ENCODE measurements at places on chromosomes 2 and 18.

GRCh38 chr2:20217041-20217970 lies 7.6 kb downstream of the SDC1 start:
- no peaks in the 10 kb centered on the region for H3K36me3 ChIP-seq
- H3K4me1 ChIP-seq: no peaks in the 10 kb centered on the region
- no peak for DNase-seq
- H3K27me3 ChIP-seq: no peaks in the 10 kb centered on the region
- H3K27ac ChIP-seq: no peak overlapping the region

GRCh38 chr2:88866756-88867155 lies 175.3 kb downstream of the RPIA start:
- peaks cover 14% of the 10 kb centered on the region for H3K4me1 ChIP-seq
- H3K4me3 ChIP-seq: no peak overlapping the region
- H3K27ac ChIP-seq: peak overlapping the region; percentile 90
- no peaks in the 10 kb centered on the region for H3K27me3 ChIP-seq

- peaks cover 16% of the 10 kb centered on the region for H3K4me1 ChIP-seq
- no peak for DNase-seq
Measured at GRCh38 chr2:171894612-171894947, 536 bp upstream of the SLC25A12 start.

- no peak overlapping the region for H3K4me3 ChIP-seq
- H3K36me3 ChIP-seq: no peaks in the 10 kb centered on the region
- H3K27me3 ChIP-seq: no peaks in the 10 kb centered on the region
- peaks cover 16% of the 10 kb centered on the region for H3K4me1 ChIP-seq
- no peak overlapping the region for H3K27ac ChIP-seq
Measured at GRCh38 chr2:10370895-10371294, 68.2 kb downstream of the HPCAL1 start.

GRCh38 chr2:136055929-136056688 lies 61.8 kb downstream of the CXCR4 start:
- no peaks in the 10 kb centered on the region for H3K27me3 ChIP-seq
- DNase-seq: no peak
- no peaks in the 10 kb centered on the region for H3K36me3 ChIP-seq
- H3K27ac ChIP-seq: no peak overlapping the region
- H3K4me3 ChIP-seq: no peak overlapping the region

DNA sequence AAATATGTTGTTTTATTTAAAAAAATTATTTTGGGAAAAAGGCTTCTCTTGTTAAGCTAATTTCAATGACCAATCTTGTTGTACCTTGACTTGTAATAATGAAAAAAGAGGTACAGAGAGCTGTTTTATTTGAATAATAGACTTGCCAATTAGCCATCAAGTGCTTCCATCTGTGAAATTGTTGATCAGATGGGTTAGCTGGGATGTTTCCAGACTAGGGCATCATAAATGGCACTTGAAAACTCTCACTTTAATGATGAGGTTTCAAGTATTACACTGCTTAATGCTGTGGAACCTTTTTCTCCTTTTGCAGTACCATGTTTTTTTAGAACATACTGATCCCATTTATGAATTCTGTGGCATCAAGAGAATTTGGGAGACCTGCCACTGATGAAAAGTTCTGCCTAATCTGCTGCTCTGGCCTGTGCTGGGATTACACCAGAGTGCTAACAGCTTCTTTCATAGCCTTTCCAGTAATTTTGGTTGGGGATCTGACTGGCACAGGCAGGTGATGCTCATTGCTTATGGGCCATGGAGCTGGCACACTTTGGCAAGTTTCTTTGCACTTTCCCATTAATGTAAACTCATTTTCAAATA lies 24.2 kb downstream of the PSMD14 start:
- H3K4me1 ChIP-seq: no peaks in the 10 kb centered on the region
- H3K36me3 ChIP-seq: no peaks in the 10 kb centered on the region
- H3K27me3 ChIP-seq: no peaks in the 10 kb centered on the region
- no peak overlapping the region for H3K4me3 ChIP-seq
- H3K27ac ChIP-seq: no peak overlapping the region

- H3K27ac ChIP-seq: no peak overlapping the region
- no peaks in the 10 kb centered on the region for H3K36me3 ChIP-seq
- H3K4me3 ChIP-seq: no peak overlapping the region
Measured at GRCh38 chr2:72830273-72830672, 4.4 kb upstream of the EXOC6B start.

- no peak overlapping the region for H3K4me3 ChIP-seq
- no peak for DNase-seq
- H3K27me3 ChIP-seq: no peaks in the 10 kb centered on the region
- H3K4me1 ChIP-seq: no peaks in the 10 kb centered on the region
- H3K27ac ChIP-seq: no peak overlapping the region
- no peaks in the 10 kb centered on the region for H3K36me3 ChIP-seq
Measured at GRCh38 chr2:218811382-218811781, 20.2 kb downstream of the PRKAG3 start.

- no peaks in the 10 kb centered on the region for H3K27me3 ChIP-seq
- H3K4me3 ChIP-seq: no peak overlapping the region
- no peak for DNase-seq
- peaks cover 45% of the 10 kb centered on the region for H3K4me1 ChIP-seq
Measured at GRCh38 chr2:201411421-201411820, 39.8 kb downstream of the TRAK2 start.

GRCh38 chr2:106857882-106858478 lies 28.0 kb downstream of the ST6GAL2 start:
- no peak overlapping the region for H3K4me3 ChIP-seq
- no peaks in the 10 kb centered on the region for H3K27me3 ChIP-seq
- no peaks in the 10 kb centered on the region for H3K36me3 ChIP-seq

DNA sequence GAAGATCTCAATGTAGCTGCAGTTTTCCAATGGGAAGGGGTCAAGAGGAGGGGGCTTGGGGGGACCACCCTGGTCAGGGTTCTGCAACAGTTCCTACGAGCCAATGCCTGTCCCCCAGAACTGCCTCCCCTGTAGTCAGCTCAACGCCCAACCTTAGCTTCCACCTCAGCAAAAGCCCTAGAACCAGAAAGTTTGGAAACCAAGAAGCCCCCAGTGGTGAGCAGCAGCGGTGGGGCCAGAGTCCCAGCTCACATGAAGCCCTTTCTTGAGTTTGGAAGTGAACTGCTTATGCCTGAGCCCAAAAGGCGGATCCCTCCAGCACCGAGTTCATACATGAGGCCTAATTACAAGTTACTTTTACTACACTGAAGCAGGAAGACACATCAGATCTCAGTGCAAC lies 162.4 kb downstream of the HDAC4 start:
- no peaks in the 10 kb centered on the region for H3K27me3 ChIP-seq
- H3K4me1 ChIP-seq: peaks cover 25% of the 10 kb centered on the region
- no peak for DNase-seq
- H3K27ac ChIP-seq: no peak overlapping the region

DNA sequence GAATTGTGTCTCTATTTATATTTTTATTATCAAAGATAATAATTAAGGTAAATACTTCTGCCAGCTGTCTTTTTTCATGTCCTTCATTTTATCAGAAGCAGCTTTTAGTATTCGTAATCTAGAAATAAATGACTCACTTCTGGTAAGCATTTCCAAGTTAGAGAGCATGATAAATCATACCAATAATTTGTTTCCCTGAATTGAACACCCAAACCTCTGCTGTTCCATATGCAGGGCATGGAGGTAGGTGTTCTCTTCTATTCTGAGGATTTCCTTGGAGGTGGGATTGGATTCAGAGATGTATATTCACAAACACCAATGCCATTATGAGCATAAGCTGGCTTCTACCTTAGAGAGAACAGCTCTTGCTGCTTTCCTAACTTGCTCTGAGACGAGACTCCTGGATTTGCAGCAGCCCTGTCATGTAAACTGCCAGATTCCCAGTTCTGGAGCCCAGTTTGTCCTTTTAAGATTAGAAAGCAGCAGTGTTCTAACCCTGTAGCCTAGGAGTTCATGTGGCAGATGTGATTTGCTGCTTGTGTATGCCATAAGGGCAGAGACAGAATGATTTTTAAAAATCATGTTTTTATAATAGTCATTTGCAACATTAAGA lies 47.5 kb downstream of the SKA1 start:
- peaks cover 4% of the 10 kb centered on the region for H3K27me3 ChIP-seq
- H3K4me1 ChIP-seq: no peaks in the 10 kb centered on the region
- DNase-seq: no peak
- H3K4me3 ChIP-seq: no peak overlapping the region
- no peaks in the 10 kb centered on the region for H3K36me3 ChIP-seq

GRCh38 chr2:28038722-28039121 lies 148.2 kb downstream of the BABAM2 start:
- H3K36me3 ChIP-seq: peaks cover 2% of the 10 kb centered on the region
- no peaks in the 10 kb centered on the region for H3K4me1 ChIP-seq
- no peak for DNase-seq
- no peak overlapping the region for H3K27ac ChIP-seq
- H3K27me3 ChIP-seq: no peaks in the 10 kb centered on the region
- no peak overlapping the region for H3K4me3 ChIP-seq

- no peaks in the 10 kb centered on the region for H3K4me1 ChIP-seq
- no peaks in the 10 kb centered on the region for H3K27me3 ChIP-seq
- H3K27ac ChIP-seq: no peak overlapping the region
- no peak overlapping the region for H3K4me3 ChIP-seq
- DNase-seq: no peak
- no peaks in the 10 kb centered on the region for H3K36me3 ChIP-seq
Measured at GRCh38 chr2:183991968-183992367, 606.4 kb upstream of the ZNF804A start.

DNA sequence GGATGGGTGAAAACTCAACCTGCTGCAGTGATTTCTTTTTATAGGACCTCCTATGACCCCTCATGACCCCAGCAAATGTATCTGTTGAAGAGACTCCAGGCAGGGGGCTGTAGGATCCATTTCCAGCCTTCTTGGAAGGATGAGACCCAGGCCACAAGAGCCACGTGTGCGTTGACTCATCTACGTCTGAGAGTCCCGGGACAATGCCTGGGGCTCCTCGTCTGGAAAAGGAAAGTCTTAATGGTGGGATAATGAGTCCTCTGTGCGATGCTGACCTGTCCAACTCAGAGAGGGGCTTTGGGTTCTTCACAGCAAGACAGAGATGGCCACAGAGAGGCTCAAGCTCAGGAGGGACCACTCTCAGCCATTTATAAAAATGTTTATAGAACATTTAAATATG lies 80.8 kb downstream of the SMIM21 start:
- no peak overlapping the region for H3K27ac ChIP-seq
- no peaks in the 10 kb centered on the region for H3K4me1 ChIP-seq
- H3K4me3 ChIP-seq: no peak overlapping the region
- no peaks in the 10 kb centered on the region for H3K36me3 ChIP-seq
- no peak for DNase-seq

DNA sequence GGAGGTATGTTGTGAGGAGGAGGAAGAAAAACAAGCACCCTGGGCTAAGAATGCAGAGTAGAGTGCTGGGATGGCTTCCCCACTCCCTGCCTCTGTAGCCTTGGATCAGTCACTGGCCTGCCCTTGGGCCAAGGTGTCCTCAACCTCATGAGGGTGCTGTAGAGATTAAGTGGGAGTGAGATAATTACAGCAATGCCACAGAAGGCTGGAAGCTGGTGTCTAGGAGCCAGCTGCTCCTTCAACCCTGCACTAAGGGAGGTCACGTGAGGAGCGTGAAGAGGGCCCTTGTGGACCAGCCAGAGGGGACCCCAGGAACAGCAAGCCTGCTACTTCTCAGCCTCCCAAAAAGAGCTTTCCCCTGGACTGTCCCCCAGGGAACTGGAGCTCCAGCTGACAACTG lies 95.2 kb downstream of the TTC32 start:
- no peak overlapping the region for H3K27ac ChIP-seq
- H3K27me3 ChIP-seq: no peaks in the 10 kb centered on the region
- H3K4me3 ChIP-seq: no peak overlapping the region
- H3K36me3 ChIP-seq: no peaks in the 10 kb centered on the region
- no peak for DNase-seq

DNA sequence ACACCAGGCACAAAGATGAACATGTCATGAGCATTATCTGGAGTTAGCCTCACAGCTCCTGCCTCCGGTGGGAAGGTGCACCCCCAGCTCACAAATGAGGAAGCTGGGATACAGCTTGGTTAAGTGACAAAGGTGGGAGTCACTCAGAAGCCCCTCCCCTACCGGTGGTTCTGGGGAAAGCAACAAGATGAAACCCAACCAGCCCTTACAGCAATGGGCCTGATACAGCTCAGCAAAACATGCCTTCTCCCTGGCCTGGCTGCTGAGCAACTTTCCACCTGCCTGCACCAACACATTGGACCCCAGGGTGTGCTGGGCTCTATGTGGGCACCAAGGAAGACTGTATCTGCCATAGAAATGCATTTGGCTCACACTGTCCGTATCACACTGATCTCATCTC lies 113.2 kb downstream of the GYPC start:
- H3K4me1 ChIP-seq: no peaks in the 10 kb centered on the region
- no peak overlapping the region for H3K4me3 ChIP-seq
- no peaks in the 10 kb centered on the region for H3K27me3 ChIP-seq
- DNase-seq: no peak

- H3K4me3 ChIP-seq: no peak overlapping the region
- peaks cover 12% of the 10 kb centered on the region for H3K27me3 ChIP-seq
- H3K36me3 ChIP-seq: no peaks in the 10 kb centered on the region
- no peak for DNase-seq
- no peak overlapping the region for H3K27ac ChIP-seq
Measured at GRCh38 chr2:102141011-102141943, 1.3 kb upstream of the IL1R1 start.

GRCh38 chr2:155692106-155692505 lies 640.4 kb downstream of the NR4A2 start:
- no peak overlapping the region for H3K27ac ChIP-seq
- H3K4me3 ChIP-seq: no peak overlapping the region
- DNase-seq: no peak

GRCh38 chr2:168220965-168221819 lies 26.2 kb downstream of the STK39 start:
- H3K4me3 ChIP-seq: no peak overlapping the region
- no peak for DNase-seq
- no peaks in the 10 kb centered on the region for H3K4me1 ChIP-seq
- no peak overlapping the region for H3K27ac ChIP-seq
- no peaks in the 10 kb centered on the region for H3K27me3 ChIP-seq
- no peaks in the 10 kb centered on the region for H3K36me3 ChIP-seq

DNA sequence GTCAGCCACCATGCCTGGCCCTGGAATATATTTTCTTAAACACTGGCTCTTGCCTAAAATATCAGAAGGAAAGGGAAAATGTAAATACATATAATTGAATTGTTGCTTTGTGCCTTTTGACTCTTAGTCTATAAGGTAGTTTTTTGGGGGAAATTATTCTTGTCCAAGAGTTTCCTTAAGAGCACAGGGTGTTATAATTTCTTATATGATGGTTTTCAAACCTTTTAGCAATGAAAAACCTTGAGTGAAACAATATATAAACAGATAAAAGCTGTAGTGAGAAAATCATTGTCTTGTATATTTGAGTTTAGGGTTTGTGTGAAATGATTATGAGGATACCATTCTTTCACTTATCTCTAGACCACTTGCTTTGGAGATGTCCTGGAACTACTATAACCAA lies 40.2 kb downstream of the DDX1 start:
- peaks cover 57% of the 10 kb centered on the region for H3K36me3 ChIP-seq
- no peaks in the 10 kb centered on the region for H3K4me1 ChIP-seq
- no peak overlapping the region for H3K4me3 ChIP-seq
- H3K27me3 ChIP-seq: no peaks in the 10 kb centered on the region
- no peak for DNase-seq
